ENCODE measurements at places on chromosomes 11 and 22.

- DNase-seq, result peak; percentile 32
These were observed 1198.7 kb downstream of the BRD1 start for GRCh38 chr22:48628891-48629543.

- no peak for DNase-seq
These were observed 1.1 kb downstream of the EXT2 start for GRCh38 chr11:44096360-44097185.

- no peak for DNase-seq
These were observed 63.7 kb downstream of the HIPK3 start for GRCh38 chr11:33320814-33321330.

DNA sequence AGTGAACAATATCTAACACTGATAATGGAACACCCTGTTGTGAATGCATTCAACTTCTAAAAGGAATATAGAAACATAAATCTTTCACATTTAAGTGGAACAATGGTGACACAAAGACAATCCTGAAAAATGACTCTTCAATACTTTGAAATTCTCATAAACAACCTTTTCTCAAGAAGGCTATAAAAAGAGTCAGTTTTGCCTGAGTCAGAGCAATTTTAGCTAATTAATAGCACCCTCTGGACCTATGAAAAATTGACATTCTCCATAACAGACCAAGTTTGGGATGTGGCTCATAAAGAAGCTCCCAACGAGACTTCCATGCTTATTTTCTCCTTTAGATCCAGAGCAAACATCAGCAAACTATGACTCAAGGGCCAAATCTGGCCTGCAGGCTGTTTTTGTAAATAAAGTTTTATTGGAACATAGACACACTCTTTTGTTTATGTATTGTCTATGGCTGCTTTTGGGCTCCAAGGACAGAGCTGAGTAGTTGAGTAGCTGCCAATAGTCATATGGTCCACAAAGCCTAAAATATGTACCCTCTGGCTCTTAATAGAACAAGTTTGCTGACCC is 108.0 kb downstream of the MAML2 start:
- no peak for DNase-seq

- no peak for DNase-seq
These were observed 33.4 kb downstream of the SIK2 start for GRCh38 chr11:111635706-111636045.

- no peak for DNase-seq
These were observed 915 bp downstream of the FEZ1 start for GRCh38 chr11:125494974-125495725.

DNA sequence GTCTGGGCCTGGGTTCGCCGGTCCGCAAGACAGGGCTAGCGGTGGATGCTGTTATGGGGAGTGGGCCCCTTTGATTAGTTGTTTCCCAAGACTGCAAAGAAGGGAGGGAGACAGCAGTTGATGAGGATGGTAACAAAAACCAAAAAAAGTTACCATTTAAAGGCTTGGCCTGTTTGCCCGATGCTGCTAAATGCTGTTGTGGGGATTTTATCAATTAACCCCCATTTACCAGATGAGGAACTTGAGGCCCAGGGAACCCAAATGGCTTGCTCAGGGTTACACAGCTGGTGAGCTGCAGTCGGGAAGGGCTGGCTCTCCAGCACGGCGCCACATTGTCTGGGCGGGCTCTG is 3.4 kb downstream of the TRPT1 start:
- DNase-seq, result no peak

GRCh38 chr22:38049812-38050619 is 7.2 kb upstream of the PICK1 start:
- DNase-seq, result no peak

- DNase-seq, result no peak
These were observed 158.4 kb downstream of the ETS1 start for GRCh38 chr11:128428935-128429334.

GRCh38 chr11:134579724-134580609 is 167.9 kb upstream of the B3GAT1 start:
- no peak for DNase-seq

DNA sequence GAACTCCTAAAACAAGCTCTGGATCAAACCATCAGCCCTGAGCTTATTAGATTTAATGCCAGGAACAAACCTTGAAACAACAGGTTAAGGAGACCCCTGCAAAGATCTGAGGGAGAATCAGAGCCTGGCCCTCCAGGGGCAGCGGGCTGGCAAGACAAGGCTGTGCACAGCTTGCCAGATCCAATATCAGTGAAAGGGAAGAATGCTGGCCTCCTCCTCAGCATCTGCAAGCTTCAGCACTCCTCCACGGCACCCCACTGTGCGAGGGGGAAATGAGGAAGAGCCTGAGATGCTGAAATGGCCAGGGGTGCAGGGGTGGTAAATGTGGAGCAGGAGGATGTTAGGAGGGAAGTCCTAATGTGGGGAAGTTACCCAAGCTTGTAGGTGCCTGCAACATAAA is 167.0 kb downstream of the TENM4 start:
- DNase-seq, result no peak

DNA sequence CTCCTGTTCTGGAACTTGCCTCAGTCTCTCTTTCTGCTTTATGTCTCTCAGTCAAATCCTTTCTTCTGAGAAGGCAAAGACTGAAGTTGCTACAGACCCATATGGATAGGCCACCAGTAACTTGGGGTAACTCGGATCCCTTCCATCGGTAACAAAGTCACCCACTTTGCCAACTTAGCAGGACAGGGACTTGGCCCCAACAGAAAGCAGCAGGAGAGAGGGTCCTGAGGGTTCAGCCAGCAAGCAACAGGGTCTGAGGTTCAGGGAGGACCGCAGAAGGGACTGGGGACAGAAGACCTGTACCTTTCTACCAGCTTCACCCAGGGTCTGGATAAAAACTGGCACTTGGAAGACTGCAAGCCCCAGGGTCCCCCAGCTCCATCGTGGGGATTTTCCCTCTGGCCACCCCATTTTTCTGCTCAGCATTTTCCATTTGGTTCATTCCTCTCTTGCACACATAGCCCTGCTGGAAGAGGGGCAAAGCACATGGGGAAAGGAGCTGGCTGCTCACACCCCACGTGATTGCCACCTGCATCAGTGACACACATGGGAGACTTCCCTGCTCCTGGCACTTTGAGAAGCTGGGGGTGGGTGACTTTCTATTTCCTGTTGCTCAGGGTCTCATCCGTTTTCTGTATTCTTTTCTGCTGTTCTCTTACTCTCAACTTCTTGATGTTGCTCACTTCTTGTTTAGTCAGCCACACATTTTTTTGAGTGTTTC is 34.6 kb upstream of the GNAZ start:
- DNase-seq, result no peak

- DNase-seq, result no peak
These were observed 12.1 kb downstream of the NADSYN1 start for GRCh38 chr11:71465054-71465453.

GRCh38 chr22:48141301-48141700 is 1378.9 kb downstream of the TBC1D22A start:
- no peak for DNase-seq

GRCh38 chr11:81897639-81898038 is 836.0 kb downstream of the FAM181B start:
- DNase-seq, result no peak

DNA sequence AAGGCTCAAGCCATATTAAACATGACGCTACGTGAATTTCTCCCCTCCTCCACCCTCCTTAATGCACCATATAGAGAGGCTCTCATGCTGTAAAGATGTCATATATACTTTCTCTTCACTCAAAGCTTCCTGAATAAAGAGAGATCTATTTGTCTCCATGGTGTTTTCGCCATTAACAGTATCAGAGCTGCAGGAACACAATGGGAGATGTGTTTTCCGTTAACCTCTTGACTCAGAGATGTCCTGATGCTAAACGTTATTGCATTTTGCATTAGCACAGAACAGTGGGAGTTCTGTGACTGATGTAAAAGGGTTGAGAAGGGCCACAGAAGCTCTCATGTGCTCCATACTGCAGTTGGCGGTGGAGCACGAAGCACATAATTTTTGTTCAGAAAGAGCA is 25.7 kb upstream of the BLID start:
- DNase-seq, result no peak

DNA sequence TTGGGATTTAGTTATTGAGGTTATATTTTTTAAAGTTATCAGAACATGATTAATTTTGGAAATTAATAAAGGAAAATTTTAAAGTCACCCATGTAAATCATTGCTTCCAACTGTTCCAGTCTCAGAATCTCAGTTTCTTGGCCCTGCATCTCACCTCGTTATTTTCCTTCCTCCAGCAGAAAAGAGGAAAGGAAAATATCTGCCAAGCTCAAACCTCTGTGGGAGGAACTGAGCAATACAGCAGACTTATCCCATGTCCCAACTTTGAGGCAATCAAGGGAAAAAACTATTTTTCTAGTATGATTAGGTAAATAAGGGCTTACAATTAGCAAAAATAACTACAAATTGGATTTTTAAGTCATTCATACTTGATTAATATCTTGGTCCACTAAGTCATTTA is 30.1 kb downstream of the ELMOD1 start:
- no peak for DNase-seq
